ENCODE measurements at places on chromosomes 5 and 9. TPM values are rescaled to one million over a fixed set of nuclear protein-coding genes. Genes with fewer than 3 reads are reported as not detected.

Gene SPATA31A3
- not detected for total RNA-seq

Gene DDX4
- not detected for total RNA-seq

Gene SPATA6L
- 0.38 TPM for total RNA-seq

Gene STPG3
- 1.4 TPM for total RNA-seq

Gene MAST4
- total RNA-seq: 39.6 TPM

Gene ZNG1E
- total RNA-seq: 17.5 TPM

Gene DIPK1B
- 16.4 TPM for total RNA-seq

Gene MARCHF11
- 5.4 TPM for total RNA-seq

Gene DBH
- total RNA-seq: not detected

Gene RELL2
- total RNA-seq: 0.78 TPM

Gene NAIP
- 5.5 TPM for total RNA-seq

Gene ADRB2
- total RNA-seq: 5.5 TPM

Gene TNFSF8
- 0.57 TPM for total RNA-seq

Gene NIPAL4
- total RNA-seq: not detected

Gene PJA2
- total RNA-seq: 70.5 TPM
